ENCODE measurements at places on chromosomes 16 and 17.

GRCh38 chr17:34408439-34408838 is 45.4 kb upstream of the CCL1 start:
- DNase-seq, result no peak

- no peak for DNase-seq
Observed at GRCh38 chr17:50314456-50315011, 31.4 kb upstream of the XYLT2 start.

- DNase-seq, result no peak
Observed at GRCh38 chr16:79372503-79373184, 227.9 kb downstream of the MAF start.

DNA sequence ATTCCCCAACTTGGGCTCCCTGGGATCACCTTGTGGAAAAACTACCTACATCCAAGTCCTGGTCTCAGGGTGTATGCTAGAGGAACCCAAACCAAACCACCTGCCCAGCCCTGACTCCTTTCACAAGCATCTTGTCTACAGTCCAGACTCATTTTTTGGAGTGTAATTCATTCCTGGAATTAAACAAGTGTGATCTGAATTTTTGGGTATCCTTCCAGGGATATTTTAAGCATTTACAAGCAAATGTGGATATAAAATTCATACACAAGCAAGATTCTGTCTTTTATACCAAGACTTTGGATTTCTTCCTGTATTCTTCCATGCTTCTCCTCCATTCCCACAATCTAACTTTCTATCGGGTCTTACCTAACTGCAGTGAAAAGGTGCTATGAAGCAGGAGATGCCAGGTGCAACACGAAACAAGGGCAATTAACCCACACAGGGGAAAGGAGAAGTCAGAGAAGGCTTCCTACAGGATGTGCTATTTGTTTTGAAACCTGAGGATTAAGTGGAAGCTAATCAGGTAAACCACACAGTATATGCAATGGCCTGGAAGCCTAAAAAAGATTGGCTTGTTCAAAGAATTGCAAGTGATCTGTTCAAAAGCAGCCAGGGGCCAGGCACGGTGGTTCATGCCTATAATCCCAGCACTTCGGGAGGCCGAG is 417.2 kb upstream of the C16orf82 start:
- no peak for DNase-seq

Data from amniotic stem cell (primary cell).